ENCODE measurements at places on chromosomes 11 and 22.

- no peak for DNase-seq
These were observed 4.6 kb downstream of the APOL4 start for GRCh38 chr22:36197065-36197440.

GRCh38 chr11:114068327-114068726 is 8.8 kb downstream of the ZBTB16 start:
- no peak for DNase-seq

DNA sequence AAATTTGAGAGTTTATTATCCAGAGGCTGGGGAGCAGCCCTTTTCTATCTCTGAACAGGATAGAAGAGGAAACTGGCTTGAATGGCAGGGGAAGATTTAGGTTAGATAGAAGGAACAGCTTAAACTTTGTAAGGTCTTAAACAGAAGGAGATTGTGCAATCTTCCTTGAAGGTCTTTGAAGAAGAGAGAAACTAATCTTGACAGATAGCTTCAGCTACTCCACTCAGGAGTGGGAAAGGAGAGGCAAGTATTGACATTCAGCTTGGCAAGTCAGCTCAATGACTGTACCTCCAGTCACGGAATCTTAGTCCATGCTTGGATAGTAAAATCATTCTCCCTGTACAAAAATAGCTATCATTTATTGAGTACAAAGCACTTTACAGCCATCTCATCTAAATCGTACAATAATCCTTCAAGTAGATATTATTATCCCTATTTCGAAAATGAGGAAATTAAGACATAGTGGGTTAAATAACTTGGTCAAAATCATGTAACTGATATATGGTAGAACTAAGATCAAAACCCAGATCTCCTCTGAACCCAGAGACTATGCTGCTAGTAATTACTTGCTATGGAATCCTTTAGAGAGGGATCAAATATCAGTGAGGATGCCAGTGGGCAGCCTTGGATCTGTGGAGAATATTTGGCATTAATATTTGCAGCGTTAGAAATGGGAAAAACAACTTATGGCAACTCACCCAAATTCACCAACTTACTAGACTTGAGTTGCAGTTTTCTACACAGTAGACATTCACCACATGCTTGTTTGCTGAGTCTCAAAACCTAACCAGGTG is 14.6 kb downstream of the C11orf97 start:
- no peak for DNase-seq

- DNase-seq, result no peak
These were observed 46.6 kb upstream of the MMP7 start for GRCh38 chr11:102577182-102577581.

Measured in stimulated activated CD8-positive, alpha-beta memory T cell treated with anti-CD3 and anti-CD28 coated beads, Interleukin-4, amount 100 ng/mL, for 1 hour (primary cell).